NCI-H774 (cell line): ENCODE measurements at places on chromosomes 6 and 20.
A peak's percentile ranks its signal among the peaks of the same experiment; 100 is the strongest.

- DNase-seq: no peak
These were observed 34.1 kb downstream of the ERGIC3 start for GRCh38 chr20:35575958-35576357.

DNA sequence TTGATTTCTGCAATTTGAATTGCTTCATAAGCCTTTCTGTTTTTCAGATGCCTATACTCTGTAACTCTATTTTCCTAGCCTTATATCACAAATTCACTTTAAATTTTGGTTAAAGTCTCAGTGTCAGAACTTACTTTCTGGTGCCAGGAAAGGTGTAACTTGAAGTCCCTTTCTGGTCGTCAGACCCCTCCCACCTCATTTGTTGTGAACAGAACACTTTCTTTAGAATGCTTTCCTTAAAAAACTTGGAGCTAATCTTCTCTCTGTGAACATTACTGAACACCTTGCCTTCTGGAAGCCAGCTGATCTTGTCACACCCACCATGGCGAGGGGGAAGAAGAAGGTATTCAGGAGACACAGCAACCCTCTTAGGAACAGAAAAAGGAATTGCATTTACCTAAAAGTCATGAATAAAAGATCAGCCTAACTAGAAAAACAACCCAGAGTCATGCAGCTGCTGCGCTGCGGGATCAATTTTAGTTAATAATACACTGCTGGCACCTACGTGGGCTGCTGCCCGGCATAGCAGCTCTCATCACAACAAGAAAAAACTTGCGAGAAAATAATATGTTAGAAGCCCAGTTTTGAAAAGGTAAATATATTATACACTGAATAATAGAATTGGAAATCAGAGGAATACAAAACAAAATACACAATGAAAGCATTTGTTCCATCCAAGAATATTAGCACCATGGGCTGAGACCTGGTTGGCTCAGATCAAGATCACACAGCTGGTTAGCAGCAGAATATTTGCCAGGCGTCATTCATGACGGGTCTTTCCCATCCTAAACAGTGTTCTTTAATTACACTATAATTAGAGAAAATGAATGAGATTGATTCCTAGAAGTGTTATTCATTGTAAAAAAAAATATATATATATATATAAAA, 5.8 kb upstream of the FAM217A start:
- no peak for DNase-seq

- DNase-seq: no peak
These were observed 28.8 kb downstream of the MTRES1 start for GRCh38 chr6:107056796-107057195.

GRCh38 chr20:20785226-20785625, 72.8 kb upstream of the RALGAPA2 start:
- DNase-seq: no peak

DNA sequence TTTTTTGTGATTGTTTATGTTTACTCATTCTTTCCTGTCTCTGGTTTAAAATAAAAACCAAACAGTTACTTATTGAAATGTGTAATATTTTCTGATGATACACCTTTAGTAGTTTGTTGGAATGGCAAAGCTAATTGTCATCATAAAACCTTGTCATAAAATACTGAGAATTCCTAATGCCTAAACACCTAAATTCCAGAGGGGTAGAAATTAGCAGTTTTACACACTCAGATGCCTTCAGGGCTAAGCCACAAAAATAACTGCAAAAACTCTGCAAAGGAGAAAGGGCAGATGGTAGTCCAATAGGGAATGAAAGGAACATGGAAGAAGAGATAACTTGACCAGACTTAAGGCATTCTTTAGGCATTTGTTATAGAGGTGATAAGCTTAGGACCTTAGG, 30.3 kb downstream of the FAM83B start:
- DNase-seq: no peak

DNA sequence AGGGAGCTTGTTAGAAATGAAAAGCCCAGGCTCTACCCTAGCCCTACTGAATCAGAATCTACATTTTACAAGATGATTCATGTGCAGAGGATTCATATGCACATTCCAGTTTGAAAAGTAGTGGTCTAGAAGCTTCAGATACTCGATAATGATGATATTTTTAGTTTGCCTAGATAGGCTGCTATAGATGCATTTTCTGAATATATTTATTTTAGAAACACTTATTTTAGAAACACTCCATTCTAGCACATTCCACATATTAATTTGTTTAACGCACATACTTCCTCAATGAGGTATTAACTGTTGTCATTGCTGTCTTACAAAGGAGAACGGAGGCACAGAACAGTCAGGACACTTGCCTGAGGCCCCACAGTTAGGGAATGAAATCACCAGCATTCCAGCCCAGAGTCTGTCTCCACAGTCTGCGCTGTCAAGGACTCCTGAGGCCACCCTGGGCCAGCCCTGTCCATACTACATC, 64.4 kb downstream of the SNAP25 start:
- DNase-seq: no peak

DNA sequence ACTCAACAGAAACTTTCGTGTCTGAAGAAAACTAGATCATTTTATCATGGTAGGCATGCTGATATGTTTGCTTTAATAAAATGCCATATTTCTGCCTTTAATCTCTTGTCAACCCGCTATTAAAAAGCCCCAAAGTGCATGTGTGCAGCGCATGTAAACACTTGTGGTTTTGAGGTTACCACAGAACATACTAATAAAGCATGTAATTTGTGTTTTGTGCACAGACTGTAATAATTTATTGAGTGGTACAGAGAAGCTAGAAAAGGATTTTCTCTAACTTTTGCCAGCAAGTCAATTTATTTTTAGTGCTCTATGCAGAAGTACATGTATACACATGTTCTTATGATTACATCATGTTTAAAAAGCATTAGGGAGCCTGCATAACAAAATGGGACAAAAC, 349.9 kb upstream of the SLC35B3 start:
- no peak for DNase-seq

- DNase-seq: peak; percentile 26
These were observed 74.5 kb upstream of the ZNF184 start for GRCh38 chr6:27547157-27548075.

- no peak for DNase-seq
These were observed 113.8 kb downstream of the PRND start for GRCh38 chr20:4835244-4836177.

- DNase-seq: no peak
These were observed 2.2 kb upstream of the E2F3 start for GRCh38 chr6:20399518-20399917.

DNA sequence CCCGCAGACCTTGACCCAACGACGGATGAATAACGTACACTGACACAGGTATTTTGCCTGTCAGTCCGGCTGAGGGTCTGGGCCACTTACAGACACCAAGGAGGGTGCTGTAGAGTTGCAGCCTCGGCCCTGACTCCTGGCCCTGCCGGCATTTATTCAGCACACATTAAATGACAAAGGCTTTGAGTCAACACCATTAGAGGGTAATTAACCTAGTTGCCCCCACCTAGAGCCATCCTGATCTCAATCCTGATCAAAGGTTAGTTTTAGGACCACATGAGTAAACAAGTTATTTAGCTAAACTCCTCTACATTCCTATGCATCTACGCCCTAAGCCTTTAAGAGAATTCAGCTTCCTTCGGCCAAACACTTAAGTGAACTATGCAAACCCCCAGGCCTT, 11.9 kb upstream of the PM20D2 start:
- no peak for DNase-seq

DNA sequence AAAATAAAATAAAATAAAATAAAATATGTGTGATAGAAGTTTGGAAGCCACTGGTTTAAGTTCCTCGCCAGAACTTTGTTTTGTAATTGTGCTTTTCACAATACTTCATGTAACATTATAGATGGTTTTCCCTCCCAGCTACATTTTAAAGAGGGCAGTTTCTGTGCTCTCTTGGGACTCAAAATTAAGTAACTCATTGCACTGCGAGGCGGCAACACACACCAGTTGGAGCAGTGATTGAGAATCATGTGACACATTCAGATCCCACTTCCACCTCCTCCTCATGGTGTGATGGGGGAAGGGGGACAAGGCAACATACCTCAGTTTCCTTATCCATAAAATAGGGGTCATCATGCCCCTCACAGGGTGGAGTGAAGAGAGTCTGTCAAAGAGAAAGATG, 7.5 kb downstream of the C2 start:
- DNase-seq: no peak

DNA sequence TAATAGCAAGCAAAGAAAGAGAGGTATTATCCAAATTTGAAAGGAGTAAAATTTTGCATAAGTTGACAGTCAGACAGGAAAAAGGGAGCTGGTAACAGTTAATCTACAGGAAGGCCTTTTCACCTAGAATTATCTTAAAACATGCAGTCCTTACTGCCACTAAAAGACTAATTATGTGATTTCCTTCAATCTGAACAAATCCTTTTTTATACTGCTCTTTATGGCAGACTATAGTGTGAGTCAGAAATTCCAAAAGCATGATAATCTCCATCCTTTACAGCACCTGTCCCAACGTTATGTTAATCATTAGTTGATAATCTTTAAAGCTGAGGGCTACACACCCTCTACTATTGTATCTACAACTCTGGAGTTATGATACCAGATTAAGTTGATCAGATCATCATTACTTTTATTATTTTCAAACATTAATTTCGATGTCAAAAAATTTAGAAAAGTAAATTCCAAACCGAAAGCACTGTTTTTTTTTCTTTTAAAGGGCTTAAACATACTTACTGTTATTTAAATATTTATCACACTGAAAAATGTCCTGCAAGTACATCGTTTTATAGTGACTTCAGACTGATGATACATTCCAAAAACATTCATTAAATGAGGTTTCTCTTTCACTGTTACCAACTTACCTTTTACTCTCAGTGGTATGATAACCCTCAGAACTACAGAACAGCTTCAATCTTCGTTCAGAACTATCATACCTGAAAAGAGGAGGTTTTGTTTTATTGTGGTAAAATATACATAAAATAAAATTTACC, 33.2 kb upstream of the AKAP7 start:
- DNase-seq: no peak

DNA sequence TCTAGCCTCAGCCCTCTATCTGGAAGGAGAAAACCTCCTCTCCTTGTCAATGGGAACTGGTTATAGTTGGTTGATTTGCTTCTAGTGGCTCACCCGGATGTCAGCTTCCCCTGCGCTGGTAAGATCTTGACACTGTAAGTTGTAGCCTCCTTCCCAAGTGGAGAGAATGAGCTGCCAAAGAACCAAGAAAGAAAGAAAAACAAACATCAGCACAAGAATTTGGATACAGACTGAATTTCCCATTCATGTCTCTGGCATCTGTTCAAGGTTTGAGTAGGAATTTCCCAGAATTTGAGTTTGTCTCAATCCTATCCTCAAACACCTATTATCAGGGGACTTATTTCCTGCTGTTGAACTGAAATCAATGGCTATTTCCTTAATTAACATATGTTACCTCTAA, 44.1 kb downstream of the ELOVL2 start:
- no peak for DNase-seq

DNA sequence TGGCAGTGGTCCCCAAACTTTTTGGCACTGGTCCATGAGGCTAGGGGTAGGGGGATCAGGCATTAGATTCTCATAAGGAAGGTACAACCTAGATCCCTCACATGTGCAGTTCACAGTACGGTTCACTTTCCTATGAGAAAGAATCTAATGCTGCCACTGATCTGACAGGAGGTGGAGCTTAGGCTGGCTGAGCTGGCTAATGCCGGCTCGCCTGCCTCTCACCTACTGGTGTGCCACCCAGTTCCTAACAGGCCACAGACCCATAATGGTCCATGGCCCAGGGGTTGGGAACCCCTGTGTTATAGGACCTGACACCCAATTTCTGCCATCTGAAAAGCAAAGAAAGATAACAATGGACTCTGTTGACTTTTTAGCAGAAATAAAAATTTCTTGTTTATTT, 199.6 kb downstream of the GMPR start:
- DNase-seq: no peak

DNA sequence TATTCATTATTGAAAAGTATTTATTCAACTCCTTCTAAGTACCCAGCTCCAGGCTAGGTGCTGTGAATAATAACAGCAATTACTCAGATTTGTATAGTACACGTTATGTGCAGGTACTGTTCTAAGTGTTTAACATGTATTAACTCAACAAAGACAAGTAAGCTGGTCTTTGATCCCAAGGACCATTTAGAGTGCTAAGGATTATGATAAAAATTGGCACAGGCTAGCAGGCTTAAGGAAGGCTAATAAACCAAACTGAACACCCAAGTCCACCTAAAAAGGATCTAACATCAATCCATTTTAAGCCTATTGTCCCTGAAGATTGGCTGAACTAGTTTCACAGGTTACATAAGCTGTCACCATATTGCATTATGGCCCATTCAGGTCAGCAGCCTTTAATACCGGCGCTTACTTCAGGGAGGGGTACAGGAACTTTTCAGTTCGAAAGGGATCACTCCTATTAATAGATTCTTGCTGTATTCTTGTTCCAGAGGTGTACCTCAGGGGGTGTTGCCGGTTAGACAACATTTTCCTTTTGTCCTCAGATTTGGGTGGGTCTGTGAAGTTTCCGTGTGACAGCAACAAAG, 99.0 kb upstream of the GMDS start:
- peak; percentile 32 for DNase-seq

GRCh38 chr20:61722146-61722678, 343.5 kb downstream of the TAF4 start:
- DNase-seq: no peak

GRCh38 chr6:39561536-39562266, 163.5 kb downstream of the KIF6 start:
- no peak for DNase-seq

- no peak for DNase-seq
These were observed 13.3 kb downstream of the GRM4 start for GRCh38 chr6:34132486-34133185.

DNA sequence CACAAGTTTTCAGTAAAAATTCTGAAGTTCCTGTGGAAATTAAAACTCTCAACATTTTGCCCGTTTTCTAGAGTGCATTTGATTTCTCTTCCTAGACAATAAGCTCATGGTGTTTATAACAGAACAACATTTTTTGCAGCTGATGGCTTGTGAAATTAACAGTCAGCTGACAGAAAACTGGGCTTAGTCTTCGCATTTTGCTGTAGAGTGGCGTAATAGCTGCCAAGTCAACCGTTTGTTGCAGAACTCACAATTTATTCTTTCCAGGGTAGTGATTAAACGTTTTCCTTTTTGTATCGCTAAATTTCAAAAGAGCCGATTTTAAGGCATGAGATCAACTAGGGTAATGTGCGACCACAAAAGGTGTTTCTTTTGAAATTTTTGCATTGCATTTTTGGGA, 1.4 kb downstream of the SPO11 start:
- DNase-seq: no peak

DNA sequence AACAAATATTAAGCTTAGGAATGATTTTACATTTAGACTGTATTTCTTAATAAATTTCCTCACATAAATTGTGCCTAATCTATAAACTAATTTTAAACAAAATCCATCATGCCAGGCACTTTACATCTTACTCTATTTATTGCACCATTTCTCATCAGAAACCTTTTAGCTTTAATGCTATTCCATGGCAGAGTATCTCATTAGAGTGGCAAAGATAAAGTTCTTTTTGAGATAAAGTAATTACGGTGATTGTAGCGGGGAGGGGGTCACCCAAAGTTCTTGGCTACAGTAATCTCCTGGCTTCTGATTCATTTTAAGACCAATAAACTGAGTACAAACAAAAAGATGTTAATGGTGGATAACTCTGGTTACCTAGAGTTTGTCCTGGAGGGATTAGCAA, 532.1 kb downstream of the PRKN start:
- no peak for DNase-seq

- no peak for DNase-seq
These were observed 34.2 kb downstream of the DTNBP1 start for GRCh38 chr6:15628499-15629131.
